CD14-positive monocyte (primary cell): ENCODE measurements at places on chromosomes 5 and 9.

GRCh38 chr5:132365213-132365612 is 4.3 kb upstream of the SLC22A5 start:
- no peak for DNase-seq

DNA sequence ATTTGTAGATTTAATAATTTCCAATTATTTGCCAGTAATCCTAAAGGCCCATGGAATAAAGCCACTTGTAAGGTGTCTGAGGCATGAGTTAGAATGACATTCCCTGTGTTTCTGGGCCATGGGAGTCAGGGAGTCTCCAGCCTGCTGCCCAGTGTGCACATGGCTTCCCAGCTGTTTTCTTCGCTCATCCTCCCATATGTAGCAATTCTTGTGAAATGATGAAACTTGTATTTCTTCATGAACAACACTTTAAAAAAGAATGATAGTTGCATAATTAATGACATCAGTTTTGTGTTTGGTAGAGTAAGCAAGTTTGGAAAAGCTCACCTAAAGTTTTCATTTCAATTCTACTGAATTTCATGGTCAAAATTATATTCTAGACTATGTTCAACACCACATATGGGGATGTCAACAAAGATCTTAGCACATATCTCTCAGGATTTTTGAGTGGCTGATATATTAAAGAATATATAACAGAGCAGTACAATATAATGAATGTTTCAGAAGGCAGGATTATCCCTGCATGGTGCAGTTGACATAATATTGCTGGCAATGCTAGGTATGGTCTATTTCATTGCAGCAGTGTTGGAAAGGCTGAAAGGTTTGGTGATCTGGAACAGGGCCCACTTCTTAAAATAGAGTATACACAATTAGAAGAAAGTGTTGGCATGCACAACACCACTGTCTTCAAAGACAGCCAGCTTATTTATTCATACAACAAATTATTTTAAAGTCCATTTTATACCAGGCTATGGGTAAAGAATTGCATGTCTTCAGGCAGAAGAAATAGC is 44.7 kb downstream of the GRIN3A start:
- no peak for DNase-seq

DNA sequence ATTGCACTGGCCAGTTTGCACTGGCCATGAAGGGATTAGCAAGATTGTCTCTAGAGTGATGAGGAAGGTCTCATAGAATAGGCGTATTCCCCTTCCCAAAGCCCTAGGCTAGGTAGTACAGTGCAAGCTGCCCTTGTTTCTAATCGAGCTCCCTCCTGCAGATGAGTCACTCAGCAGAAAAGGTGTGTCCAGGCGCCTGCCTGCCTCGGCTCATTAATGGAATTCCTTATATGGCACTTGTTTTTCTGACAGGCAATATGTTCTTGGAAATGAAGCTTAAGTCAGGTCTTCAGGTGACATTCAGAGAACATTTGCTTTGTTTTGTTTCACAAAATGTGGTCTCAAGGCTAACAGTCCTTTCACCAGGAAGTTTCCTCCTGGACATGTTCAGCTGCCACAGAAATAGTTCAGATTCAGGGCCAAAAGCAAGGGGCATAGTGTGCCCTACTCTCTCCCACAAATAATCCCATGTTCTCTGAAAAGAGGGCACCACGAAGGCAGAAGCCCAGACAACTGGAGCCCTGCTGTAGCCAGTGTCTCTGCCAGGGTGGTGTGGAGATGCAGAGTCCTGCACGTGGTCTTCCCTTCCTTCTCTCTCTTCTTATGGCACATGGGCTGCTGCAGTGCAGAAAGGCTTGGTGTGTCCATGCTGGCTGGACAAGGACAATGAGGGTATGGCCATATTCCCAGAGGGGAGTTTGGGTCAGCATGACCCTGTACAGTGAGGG is 281.1 kb upstream of the MAP3K1 start:
- no peak for DNase-seq

DNA sequence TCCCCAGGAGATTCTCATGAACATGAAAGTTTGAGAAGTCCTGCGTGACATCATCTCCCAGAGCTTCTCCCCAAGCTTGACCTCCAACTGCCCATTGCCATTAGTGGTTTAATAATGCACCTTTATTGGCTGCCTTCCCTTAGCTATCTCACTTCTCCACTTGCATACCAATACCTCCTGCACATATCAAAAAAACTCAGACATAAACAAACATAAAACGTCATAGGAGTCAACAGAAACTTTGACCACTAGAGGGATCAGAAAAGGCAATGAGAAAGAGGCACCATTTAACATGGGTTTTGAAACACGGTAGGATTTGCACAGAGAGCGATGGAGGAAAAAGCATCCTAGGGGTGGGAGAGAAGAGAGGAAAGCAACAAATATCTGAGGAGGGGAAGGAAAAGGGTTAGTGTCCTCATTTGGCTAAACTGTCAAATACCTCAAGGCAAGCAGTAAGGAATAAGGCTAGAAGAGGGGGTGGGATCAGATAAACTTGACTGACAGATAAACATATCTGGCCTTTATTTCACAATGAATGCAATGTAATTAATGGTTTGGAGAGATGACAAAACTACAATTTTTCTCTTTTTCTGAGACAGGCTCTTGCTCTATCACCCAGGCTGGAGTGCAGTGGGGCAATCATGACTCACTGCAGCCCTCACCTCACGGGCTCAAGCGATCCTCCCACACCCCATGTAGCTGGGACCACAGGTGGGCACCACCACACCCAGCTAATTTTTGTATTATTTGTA is 27.0 kb downstream of the GNAQ start:
- peak; percentile 36 for DNase-seq

- peak; percentile 77 for DNase-seq
These were observed 199.4 kb downstream of the ESM1 start for GRCh38 chr5:54785729-54786591.

- DNase-seq = no peak
These were observed 398.3 kb downstream of the TLE4 start for GRCh38 chr9:79970146-79970425.

GRCh38 chr5:39274398-39275085 is 55.2 kb upstream of the FYB1 start:
- DNase-seq = peak; percentile 81

DNA sequence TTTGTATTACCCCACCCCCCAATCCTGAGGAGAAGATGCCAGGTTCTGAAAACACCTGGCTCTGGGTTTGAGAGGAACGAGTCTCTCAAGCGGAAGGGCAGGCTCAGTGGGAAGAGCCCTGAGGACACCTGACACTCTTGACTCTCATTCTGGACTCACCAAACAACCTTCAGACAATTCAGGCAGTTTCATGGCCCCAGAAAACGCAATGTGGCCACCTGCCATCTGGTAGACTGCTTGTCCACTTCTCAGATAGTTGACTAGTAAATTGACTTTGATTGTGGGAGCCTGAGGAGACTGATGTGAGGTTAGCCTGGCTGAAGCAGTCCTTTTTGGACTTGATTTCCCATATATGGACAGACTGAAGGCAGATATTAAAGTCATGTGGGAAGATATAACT is 117.5 kb upstream of the FSTL4 start:
- DNase-seq = no peak

DNA sequence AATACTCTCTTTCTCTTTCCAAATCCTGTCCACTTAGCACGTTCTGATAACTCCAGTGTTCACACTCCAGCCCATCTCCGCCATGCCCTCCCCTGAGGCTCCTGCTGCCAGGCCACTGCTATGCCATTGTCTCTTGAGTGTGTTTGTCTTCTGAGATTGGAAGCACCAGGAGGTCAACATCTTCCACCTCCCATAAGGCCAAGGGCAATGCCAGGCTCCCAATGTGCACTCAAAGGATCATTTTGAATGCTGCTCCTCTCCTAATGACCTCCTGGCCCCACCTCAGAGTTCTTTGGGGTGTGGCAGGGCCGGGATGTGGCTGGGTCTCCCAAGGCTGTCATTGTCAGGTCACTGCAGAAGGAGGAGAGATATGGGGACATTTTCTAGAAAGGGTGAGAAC is 19.5 kb downstream of the IGIP start:
- DNase-seq = no peak

DNA sequence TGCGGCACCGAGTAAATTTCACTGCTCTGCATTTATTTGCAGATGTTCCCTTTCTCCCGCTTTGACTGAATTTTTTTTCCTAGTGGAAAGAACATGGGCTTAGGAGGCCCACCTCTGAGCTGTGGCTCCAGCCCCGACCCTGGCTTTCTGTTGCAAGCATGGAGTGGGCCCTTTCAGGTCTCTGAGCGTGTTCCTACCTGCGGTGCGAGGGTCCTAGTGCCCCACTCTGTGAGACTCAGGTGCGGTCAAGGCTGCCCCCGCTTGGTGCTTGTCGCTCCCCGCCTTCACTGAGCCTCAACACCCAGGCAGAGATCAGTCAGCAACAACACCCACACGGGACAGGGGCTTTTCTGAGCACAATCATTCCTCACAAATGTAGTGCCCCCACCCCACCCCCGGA is 32.0 kb downstream of the SLC6A3 start:
- no peak for DNase-seq

- no peak for DNase-seq
These were observed 47.8 kb downstream of the RAPGEF1 start for GRCh38 chr9:131691969-131692611.

DNA sequence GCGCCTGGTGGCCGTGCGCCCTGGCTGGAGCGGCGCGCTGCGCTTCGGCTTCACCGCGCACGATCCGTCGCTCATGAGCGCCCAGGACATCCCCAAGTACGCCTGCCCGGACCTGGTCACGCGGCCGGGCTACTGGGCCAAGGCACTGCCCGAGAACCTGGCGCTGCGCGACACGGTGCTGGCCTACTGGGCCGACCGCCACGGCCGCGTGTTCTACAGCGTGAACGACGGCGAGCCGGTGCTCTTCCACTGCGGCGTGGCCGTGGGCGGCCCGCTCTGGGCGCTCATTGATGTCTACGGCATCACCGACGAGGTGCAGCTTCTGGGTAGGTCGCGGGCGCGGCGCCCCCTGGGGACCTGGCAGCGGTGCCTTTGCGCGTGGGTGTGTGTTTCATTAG is 28.9 kb downstream of the NEURL1B start:
- DNase-seq = no peak

DNA sequence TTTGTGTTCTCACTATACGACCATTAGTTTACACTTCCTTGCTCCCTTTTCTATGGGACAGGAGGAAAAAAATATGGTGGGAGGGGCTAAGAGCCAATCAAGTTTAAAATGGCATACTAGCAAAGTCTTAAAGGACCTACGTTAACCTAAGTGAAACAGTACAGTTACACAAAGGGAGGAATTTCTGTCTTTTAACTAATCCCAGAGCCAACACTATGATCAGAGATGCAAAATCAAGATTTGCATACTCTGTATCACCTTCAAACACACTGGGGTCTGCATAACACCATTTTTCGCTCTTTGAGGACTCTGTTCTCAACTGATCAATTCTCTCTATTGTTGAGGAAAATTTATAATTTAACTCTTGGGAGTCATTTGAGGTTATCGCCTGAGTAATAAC is 49.8 kb downstream of the ALDH1A1 start:
- no peak for DNase-seq

DNA sequence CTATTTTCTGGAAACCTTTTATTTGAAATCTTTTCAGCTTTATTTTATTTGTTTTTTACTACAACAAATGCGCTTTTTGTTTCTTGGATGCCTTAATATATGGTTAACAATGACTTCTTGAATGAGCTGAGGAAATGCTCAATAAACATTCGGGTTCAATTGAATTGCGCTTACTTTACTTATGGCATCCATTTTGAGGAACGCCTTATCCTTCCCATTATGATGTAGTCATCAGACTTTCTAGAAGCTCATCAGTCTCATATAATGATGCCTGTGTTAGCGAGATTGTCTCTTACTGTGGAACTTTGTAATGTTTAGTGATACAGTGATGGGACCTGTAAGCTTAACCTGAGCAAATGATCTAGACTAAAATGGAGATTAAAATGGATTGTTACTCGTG is 916 bp downstream of the SHLD3 start:
- DNase-seq = no peak

DNA sequence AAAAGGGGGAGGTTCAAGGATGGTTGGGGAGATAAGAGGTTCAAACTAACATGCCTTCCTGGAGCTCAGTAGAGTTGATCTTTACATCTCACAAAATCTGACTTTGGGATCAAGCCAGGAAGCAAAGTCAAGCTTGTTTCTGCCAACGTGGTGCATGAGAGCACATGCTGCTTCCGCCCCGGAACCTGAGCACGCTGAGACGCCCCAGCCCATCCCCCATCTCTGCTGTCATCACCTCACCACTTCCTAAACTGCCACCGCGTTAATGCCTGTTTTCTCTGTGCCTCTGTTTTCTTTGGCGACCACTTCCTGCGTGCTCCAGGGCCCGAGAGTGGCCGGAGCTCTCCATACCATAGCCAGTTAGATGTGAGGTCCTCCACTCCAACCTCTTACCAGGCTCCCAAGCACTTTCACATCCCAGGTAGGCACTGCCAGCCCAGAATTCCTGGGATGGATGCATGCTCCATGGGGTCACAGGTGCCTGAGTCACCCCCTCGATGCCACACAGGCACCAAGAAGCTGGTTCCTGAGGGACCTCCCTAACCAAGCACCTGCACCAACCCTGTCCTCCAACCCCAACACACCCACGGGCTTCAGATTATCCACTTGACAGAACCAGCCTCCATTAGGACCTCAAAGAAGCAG is 31.2 kb upstream of the AFAP1L1 start:
- DNase-seq = peak; percentile 12

- no peak for DNase-seq
These were observed 124.4 kb downstream of the WDR41 start for GRCh38 chr5:77367741-77368140.

- no peak for DNase-seq
These were observed 192.8 kb downstream of the CDH18 start for GRCh38 chr5:19795218-19795617.

DNA sequence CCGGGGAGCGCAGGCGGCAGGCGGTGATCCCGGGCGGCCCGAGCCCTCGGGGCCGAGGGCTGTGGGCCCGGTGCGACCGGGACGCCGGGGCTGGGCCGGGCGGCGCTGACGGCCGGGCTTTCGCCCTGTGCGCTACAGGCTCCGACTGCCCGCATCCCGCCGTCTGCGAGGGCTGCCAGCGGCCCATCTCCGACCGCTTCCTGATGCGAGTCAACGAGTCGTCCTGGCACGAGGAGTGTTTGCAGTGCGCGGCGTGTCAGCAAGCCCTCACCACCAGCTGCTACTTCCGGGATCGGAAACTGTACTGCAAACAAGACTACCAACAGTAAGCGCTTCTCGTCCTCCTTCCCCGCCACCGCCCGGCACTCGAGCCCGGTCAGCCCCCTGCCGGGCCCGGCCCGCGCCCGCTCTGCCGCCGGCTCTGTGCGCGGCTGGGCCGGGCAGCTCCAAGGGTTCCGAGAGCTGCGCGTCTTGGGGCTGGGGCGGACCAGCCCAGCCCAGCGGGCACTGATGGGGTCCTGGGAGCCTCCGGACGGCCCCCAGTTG is 1.6 kb downstream of the LMX1B start:
- DNase-seq = no peak

DNA sequence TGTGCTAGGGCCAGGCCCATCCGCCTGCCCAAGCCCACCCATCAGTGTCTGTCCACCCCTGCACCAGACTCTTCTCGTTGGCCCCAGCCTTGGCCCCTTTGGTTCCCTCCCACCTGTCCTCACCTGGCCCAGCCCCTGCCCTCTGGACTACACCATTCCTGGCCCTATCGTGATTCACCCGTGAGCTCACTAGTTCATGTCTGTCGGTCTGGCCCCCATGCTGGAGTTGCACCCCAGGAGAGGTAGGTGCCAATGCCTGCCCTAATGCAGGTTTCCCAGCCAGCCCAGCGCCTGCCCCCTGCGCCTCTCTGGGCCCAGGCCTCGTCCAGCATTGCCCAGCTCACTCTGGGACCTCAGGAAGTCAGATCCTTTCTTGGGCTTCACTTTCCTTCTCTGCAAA is 115.4 kb upstream of the LMX1B start:
- no peak for DNase-seq
